CD4-positive, alpha-beta T cell treated with Interleukin-12 subunit alpha and Interleukin-12 subunit beta, for 1 hour (primary cell): ENCODE measurements at places on chromosomes 13 and 19.

DNA sequence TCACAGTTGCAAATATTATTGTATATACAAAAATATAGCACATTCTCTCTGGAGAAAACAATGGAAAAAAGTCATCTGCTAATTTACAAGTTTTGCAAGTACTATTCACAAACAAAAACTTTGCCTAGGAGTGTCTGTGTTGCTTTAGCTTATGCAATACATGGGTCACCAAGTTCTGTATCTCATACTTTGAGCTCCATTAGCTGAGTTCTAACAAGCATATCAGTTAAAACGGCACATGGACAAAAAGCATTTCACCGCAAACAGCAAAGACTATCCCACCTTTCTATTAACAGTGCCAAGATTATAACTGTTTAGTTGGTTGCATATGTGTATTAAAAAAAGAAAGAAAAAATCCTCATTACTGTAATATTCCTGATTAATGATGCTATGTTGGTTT, 4.6 kb downstream of the SPRY2 start:
- DNase-seq = no peak

DNA sequence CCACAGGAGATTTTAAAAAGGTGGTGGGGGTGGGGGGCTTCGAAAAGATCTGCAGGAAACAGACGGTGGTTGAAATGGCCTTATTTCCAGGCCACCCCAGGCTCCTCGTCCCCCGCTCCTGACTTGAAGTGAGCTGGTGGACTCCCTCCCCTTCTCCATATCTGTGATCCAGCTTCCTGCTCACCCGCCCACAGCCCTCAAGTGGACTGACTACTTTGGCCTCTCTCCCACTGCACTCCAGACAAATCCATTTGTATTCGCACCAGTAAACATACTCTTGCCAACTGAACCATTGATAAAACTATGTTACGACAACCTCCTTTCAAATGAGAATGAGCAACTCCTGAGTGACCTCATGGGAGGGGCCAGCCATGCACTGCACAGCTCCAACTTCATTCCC, 259.5 kb downstream of the COL4A1 start:
- no peak for DNase-seq

DNA sequence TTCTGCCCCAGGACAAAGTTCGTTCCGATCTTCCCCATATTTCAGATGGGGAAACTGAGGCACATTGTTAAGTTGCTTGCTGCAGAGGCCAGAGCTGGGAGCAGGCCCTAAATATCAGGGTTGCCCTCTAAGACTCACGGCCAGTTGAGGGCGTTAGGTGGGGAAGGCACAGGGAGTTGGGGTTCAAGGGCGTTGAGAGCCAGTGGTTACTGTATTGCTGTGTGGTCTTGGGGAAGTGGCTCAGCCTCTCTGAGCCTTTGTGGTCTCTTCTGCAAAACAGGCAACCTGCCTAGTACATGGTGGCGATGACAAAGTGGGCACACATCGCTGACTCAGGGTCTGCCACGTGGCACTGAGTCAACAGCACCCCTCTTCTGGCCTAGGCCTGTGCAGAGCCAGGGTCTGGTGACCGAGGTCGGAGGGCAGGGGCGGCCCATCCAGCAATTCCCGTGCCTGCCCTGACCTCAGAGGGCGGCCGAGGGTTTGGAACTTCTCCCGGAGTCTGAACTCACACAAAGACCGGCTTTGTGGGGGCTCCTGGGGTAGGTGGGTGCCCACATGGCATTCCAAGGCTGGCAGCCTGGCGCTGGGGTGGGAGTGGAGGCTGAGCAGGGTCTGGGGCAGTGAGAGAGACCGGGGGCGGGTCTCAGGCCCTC, 10.2 kb downstream of the TNFAIP8L1 start:
- DNase-seq = no peak

GRCh38 chr13:89923736-89924135, 1423.8 kb upstream of the MIR17HG start:
- no peak for DNase-seq

DNA sequence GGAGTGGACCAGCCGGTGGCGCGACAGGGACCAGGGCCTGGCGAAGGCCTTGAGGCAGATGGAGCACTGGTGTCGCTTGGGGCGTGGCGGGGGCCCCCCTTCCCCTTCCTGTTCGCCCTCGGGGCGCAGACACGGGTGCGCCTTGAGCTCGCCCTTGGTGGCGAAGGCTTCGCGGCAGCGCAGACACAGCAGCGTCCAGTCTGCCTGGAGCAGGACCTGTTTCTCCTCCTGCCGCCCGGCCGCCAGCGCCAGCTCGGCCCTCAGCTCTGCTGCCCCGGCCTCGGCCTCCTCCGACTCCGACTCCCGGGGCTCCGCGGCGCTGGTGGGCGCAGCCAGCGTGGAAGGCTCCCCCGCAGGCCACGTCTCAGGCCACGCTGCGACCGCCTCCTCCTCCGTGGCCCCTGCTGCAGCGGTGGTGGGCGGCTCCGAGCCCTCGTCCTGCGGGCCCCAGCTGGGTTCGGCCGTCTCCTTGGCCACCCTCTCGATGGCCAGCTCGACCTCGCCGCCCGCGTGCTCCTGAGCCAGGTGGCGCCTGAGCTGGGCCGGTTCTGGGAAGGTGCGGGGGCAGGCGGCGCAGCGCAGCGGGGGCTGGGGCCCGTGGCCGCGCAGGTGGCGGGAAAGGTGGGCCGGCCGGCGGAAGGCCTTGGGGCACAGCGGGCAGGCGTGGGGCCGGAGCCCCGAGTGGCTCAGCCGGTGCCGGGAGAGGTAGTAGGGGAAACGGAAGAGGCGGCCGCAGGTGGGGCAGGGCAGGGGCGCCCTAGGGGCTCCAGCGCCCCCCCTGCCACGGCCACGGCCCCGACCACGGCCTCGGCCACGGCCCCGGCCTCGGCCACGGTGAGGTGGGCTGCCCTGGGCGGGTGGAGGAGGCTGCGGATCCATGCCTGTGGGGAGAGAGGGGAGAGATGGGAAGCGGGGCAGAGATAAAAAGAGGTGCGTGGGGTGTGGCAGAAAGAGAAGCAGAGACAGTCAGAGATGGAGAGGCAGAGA, 1.6 kb downstream of the ZNF579 start:
- no peak for DNase-seq

DNA sequence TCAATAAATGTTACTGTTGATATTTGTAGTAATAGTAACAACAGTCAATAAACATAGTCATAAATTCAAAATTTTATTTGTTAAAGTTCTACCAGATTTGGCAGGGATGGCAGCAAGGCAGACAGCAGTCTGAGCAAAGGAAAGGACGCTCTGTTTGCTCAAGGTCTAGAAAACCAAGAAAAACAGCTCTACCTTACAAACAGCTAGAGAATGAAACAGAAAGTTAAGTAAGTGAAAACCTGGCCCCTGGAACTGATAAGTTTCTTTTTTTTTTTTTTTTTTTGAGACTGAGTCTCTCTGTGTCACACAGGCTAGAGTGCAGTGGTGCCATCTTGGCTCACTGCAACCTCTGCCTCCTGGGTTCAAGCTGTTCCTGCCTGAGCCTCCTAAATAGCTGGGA, 27.9 kb downstream of the ENOX1 start:
- DNase-seq = no peak

- DNase-seq = peak; percentile 77
Measured at GRCh38 chr19:58346961-58347929, 6.0 kb downstream of the A1BG start.

DNA sequence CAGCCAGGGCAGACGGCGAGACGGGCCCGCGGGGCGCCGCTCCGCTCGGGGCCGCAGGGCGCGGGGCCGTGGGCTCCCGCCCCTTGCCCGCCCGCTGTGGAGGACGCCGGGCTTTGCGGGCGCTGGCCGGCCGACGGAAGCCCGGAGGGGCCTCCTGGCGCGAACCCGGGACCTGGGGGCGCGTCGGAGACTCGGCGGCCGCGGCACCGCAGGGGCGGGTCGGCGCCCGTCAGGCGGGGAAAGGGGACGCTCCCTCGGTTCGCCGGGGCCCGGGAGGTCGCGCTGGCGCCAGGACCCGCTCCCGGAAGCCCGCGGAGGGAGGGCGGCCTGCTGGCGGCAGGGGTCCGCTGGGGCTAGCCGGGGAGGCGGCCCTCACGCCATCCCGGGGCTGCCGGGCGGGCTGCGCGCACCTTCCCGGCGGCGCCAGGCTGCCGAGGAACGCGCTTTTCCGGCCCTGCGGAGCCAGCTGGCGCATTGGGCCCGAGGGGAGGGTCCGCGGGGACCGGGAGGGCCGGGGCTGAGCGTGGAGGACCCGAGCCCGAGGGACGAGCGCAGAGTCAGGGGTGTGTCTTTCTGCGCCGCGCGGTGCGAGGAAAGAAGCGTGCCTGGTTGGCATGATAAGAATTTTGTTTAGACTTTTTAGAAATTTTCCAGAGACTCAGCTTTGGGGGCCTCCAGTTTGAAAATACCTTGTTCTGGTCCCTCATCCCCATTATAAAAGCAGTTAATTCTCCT, 511 bp downstream of the GARRE1 start:
- DNase-seq = peak; percentile 42

DNA sequence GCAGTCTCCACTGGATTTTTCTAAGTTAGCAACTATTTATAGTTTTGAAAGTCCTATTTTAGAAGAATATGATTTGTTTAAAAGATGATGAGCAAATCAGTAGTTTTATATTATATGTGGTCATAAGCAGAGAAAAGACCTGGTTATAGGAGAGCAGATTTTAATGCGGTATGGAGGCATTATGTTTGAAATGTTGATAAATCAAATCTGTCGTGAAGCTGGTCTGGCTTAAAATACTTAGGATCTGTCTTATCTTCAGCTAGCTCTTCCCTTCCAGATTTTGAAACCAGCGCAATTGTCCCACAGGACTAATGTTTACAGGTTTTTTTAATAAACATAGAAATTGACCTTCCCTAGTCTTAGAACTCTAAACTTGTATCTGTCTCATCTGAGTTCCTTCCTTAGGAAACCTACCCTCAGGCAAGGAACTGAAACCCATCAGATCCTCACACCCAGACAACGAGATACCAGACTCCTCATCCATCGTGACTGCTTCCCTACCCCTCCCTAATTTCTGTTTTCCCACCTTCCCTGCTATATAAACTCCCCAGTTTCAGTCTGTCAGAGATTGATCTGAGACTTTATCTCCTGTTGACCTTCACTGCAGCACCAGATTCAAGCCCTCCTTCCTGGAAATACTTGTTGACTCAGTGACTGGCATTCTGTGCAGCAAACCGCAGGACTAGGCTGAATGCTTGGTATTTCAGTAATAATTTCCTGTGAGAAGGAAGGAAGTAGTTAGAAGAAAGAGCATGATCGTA, 37.8 kb upstream of the CXCL17 start:
- no peak for DNase-seq
